Nephron progenitor cell (in vitro differentiated cells): ENCODE measurements at places on chromosomes 12 and 14.

DNA sequence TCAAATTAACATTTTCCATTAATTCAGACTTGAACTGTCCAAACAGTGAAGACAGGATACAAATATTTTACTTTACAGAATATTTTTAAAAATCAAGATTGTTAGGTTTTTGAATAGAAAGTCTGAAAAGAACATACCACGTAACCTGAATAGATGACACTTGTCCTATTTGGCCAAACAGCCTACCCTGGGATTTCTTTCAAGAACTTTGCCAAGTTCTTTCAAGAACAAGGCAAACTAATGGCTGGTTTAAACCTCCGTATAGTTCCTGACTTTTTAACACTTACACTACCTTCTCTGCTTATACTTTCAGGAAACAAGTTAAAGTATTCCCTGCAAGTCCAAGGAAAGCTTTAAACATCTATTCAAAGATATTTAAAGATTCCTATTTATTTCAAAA is 35.0 kb downstream of the MAP4K5 start:
- no peak overlapping the region for H3K4me3 ChIP-seq
- peaks cover 7% of the 10 kb centered on the region for H3K4me1 ChIP-seq
- no peak for DNase-seq
- H3K27me3 ChIP-seq, result peaks cover 3% of the 10 kb centered on the region

DNA sequence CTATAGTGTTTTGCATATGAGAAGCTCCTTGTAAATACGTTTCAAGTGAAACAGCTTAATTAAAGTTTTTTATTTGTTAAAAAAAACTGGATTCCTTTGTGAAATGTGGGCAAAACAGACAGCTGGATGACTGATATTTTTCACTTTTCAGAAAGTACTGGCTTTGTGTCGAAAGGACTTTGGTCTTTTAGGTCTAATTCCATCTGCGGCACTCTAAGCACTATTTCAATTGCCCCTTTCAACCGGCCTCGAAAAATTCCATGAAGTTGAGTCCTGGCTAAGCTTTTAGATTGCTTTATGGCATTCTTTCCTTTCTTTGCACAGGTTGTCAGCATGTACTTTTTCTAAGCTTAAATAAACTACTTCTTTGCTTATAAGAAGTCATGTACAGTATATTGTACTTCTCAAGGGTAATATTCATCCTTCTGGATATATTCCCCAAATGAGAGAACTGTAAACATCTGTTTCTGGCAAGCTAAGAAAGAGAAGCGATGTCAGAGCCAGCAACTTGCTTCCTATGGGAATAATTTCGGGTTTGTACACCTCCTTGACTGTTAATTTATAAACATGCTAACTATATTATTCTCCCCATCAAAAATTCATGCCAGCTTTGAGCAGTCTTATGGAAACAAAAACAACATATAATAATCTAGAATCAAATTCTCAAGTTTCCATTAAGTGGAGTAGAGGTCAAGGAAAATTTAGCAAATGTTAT is 611.3 kb downstream of the ETNK1 start:
- DNase-seq, result no peak
- H3K4me1 ChIP-seq, result no peaks in the 10 kb centered on the region
- H3K27me3 ChIP-seq, result no peaks in the 10 kb centered on the region
- H3K4me3 ChIP-seq, result no peak overlapping the region

DNA sequence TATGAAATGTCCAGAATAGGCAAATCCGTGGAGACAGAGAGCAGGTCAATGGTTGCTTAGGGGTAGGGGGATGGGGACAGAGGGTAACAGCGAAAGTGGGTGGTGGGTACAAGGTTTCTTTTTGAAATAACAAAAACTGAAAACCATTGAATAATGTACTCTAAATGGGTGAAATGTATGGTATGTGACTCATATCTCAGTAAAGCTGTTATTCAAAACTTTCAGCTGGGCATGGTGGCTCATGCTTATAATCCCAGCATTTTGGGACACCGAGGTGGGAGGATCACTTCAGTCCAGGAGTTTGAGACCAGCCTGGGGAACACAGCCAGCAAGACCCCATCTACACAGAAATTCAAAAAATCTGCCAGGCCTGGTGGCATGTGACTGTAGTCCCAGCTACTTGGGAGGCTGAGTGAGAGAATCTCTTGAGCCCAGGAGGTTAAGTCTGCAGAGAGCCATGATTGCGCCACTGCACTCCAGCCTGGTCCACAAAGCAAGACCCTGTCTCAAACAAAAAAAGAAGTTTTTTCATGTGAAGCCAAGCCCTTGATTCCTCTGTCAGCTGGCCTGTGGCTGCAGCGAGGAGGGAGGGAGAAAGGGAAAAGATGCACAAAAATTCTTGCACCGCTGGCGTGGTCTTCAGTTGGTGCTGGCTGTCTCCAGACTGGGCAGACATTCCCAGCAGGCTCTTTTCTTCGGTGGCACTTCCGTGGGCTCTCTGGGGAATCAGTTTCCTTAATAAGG is 248.2 kb downstream of the SLC41A2 start:
- H3K27ac ChIP-seq, result no peak overlapping the region
- H3K27me3 ChIP-seq, result peaks cover 8% of the 10 kb centered on the region
- DNase-seq, result no peak
- H3K4me1 ChIP-seq, result peaks cover 61% of the 10 kb centered on the region

DNA sequence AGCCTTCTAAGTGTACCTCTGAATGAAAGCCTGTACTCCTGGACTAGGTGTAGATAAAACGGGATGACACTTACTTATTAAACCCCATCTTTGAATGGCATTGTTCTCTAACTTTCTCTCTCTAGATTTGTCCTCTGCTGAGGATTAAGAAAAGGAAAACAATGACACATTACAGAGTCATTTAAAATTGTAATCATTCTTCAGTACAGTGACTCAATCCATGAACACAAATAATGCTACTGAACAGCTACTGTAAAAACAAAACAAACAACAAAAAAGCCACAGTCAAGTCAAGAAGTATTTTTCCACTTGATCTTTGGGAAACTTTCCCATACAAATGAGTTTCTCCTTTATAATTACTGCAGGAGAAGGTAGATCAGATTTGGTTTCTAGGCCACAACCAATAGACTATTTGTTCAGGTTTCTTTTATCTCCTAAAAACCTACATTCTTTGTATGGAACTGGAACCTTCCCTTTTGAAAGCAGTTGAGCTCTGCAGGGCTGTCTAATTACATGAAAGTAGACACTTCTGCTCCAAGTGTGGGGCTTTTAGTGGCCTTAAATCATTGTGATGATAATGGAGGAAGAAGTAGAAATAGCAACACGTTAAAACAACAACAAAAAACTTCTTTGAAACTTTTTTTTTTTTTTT is 219.1 kb downstream of the ESR2 start:
- H3K4me1 ChIP-seq, result no peaks in the 10 kb centered on the region
- no peak overlapping the region for H3K4me3 ChIP-seq
- DNase-seq, result no peak
- no peak overlapping the region for H3K27ac ChIP-seq
- H3K36me3 ChIP-seq, result peaks cover 63% of the 10 kb centered on the region

GRCh38 chr12:96585977-96586376 is 96.6 kb downstream of the CFAP54 start:
- no peak overlapping the region for H3K27ac ChIP-seq
- no peak overlapping the region for H3K4me3 ChIP-seq
- no peak for DNase-seq
- peaks cover 6% of the 10 kb centered on the region for H3K4me1 ChIP-seq
